ENCODE measurements at places on chromosomes 5 and 9. TPM values are rescaled to one million over a fixed set of nuclear protein-coding genes. Genes with fewer than 3 reads are reported as not detected.

Gene INSL6
- total RNA-seq: not detected

- DNase-seq: no peak
- no peaks in the 10 kb centered on the region for H3K36me3 ChIP-seq
- H3K4me1 ChIP-seq: no peaks in the 10 kb centered on the region
- H3K27ac ChIP-seq: no peak overlapping the region
- H3K27me3 ChIP-seq: no peaks in the 10 kb centered on the region
These were observed 210.6 kb downstream of the ATP10B start for GRCh38 chr5:160641405-160641804.

DNA sequence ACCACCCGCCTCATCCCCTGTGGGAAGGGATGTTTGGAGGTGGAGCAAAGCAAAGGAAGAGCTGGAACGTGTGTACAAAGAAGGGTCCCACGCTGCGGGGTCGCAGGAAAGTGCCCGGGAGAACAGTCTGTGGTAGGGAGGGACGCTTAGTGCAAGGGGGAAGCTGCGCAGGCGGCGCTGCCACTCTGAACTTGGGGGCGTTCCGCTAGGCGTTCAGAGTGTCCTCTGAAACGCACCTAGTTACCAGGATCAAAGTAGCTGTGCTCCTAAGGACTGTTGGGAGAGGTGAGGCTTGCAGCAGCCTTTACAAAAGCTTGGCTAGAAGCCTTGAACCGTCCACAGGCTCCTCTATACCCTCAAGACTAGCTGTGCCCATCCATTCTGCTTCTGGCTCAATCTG is 29.3 kb upstream of the PDE8B start:
- H3K4me1 ChIP-seq: peaks cover 10% of the 10 kb centered on the region
- H3K36me3 ChIP-seq: no peaks in the 10 kb centered on the region
- DNase-seq: no peak
- H3K27ac ChIP-seq: no peak overlapping the region
- H3K27me3 ChIP-seq: peaks cover 16% of the 10 kb centered on the region
- no peak overlapping the region for H3K4me3 ChIP-seq

DNA sequence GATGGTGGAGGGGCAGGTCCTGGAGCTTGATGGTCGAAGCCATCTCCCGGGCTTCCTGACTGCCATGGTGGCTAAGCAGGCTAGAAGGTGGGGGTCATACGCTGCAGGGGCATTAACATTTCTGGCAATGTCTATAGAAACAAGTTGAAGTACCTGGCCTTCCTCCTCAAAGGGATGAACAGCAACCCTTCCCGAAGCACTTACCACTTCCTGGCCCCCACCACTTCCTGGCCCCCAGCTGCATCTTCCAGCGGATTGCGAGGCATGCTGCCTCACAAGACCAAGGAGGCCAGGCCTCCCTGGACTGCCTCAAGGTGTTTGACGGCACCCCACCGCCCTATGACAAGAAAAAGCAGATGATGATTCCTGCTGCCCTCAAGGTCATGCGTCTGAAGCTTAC is 97.0 kb upstream of the MOCS2 start:
- no peaks in the 10 kb centered on the region for H3K27me3 ChIP-seq
- H3K4me3 ChIP-seq: no peak overlapping the region
- no peaks in the 10 kb centered on the region for H3K4me1 ChIP-seq

Data from adrenal gland (tissue), 19 donors.